ENCODE measurements at places on chromosomes 1 and 21.

DNA sequence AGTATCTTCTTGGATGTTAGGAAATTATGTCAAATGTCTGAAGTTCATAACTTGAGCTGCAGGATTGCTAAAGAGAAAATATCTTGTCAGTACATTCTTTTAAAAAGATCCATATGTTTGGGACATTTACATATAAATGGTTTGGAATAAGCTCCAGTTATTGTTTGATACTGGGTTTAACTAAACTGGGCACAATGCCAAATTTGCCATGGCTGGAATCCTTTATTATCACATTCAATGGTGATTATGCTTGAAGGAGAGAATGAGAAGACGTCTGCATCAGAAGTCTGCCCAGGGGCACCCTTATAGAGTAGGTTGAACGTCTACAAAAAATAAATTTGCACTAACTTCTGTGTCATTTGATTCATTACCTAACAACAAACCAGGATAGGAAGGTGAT, 652.5 kb downstream of the AMY1C start:
- no peak for DNase-seq

DNA sequence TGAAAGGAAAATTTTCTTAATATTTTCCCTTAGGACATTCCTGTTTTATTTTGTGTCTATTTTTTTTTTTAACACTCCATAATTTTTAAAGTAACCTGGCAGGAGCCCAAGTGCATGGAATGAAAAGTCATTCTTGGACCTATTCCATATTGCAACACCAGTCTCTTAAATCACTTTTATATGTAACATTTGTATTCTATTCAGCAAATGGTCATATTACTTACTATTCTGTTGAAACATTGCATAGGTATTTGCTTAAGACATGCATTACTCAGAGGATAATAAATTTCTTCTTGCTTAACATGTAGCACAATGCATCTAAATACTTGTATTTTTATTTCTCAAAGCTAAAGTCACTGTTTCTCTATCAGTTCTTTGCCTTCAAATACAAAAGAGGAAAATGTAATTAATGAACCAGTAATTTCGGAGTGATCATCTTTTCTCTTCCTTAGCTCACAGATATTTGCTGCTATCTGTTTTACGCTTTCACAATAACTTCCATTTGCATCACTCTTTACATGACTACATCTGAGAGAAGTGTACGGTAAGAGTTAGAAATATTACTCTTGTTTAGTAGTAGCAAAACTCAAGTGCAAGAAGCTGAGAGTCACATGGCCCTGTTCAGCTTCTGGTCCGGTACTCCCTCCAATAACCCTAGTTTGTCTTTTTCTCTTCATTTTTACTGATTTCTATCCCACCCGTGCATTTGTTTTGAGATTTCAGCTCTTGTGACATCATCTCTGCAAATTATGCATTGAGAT, 394.8 kb downstream of the USP25 start:
- DNase-seq, result no peak

DNA sequence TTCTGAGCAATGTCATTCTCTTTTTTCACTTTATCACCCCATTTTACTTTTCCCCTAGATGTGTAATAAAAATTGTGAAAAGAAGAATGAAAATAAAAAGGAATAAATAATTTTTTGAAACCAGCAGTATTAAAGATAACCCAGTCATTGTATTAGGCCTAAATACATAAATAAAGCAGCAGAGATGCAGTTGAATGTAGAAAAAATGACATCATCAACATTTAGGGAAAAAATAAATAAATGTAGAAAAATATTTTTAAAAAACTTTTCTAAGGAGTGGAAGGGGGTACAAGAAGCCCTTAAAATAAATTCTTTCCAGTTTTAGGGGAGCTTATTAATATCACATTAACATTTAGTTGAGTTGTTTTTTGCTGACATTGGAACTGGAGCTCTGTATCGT, 15.3 kb upstream of the ENAH start:
- no peak for DNase-seq

GRCh38 chr1:85494074-85494903, 29.3 kb upstream of the DDAH1 start:
- DNase-seq, result no peak

DNA sequence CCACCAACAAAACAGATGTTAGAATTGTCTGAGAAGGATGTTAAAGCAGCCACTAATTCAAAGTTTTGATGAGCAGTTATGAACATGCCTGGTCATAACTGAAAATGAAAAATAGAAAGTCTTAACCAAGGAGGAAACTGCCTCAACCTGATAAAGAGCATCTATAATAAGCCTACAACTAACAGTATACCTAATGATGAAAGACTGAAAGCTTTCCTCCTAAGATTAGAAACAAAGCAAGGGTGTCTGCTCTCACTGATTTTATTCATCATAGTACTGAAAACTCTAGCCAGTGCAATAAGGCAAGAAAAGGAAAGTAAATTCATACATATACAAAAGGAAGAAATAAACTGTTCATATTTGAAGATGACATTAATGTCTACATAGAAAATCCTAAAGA, 82.0 kb downstream of the KCNK1 start:
- DNase-seq, result no peak

DNA sequence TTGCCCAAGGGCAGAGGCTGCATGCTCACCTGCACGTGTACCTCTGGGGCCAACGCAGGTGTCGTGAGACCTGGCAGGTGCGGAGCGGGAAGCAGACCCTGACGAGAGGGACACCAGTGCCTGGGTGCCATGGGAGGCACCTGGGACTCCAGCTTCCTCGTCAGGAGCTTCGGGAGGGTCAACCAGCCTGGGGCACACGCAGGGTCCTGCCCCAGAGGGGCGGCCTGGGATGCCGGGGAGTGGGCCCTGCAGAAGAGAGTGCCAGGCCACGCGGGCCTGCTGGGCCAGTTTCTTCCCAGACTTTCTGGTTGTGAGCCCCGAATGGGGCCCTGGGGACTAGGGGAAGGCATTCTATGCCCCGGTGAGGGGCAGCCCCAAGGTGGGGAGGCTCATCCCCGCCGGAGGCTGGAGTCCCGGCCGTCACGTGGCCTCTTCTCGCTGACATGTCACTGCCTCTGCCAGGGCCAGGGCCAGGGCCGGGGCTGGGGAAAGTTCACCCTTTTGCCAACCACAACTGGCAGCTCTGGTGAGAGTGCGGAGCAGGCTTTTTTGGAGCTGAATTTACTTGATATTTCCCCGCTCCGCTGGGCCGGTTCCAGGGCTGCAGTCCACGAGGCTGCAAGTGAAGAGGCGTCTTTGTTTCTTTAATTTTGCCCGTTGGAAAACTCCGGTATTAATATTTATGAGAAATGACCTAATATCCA, 38.5 kb upstream of the ACTRT2 start:
- no peak for DNase-seq

- DNase-seq, result no peak
Measured at GRCh38 chr1:203517426-203518110, 23.6 kb downstream of the OPTC start.

GRCh38 chr1:25843483-25843882, 15.8 kb downstream of the AUNIP start:
- DNase-seq, result no peak

DNA sequence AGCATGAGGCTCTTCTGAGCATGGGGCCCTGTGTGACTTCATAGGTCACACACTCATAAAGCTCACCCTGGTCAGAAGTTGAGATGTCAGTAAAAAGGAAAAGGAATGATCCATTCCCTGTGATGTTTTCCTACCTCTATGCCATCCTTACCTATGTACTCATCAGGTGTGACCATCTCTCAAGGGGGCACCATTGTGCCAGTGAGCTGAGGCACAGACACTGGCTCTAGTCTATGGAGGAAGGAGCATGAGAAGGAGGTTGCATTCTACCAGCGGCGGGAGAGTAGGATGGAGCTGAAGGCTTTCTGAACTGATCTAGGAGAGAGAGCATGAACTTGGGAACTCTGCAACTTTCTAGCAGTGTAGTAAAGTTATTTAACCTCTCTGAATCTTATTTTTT, 65.8 kb upstream of the RGL1 start:
- DNase-seq, result no peak

DNA sequence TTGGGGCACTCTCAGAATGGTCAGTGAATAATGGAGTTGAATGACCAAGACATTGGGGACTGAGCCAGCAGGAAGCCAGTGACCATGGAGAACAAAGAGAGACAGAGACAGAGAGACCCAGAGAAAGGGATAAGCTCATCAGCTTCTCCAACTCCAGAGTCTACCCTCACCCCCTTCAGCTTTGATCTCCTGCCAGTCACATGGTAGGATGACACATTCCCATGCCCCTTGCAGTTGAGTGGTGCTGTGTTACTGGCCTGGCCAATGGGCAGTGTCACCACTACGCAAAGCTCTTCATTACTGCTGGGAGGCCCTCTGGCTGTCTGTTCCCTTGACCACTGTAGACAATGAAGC, 643.5 kb downstream of the AJAP1 start:
- DNase-seq, result no peak

DNA sequence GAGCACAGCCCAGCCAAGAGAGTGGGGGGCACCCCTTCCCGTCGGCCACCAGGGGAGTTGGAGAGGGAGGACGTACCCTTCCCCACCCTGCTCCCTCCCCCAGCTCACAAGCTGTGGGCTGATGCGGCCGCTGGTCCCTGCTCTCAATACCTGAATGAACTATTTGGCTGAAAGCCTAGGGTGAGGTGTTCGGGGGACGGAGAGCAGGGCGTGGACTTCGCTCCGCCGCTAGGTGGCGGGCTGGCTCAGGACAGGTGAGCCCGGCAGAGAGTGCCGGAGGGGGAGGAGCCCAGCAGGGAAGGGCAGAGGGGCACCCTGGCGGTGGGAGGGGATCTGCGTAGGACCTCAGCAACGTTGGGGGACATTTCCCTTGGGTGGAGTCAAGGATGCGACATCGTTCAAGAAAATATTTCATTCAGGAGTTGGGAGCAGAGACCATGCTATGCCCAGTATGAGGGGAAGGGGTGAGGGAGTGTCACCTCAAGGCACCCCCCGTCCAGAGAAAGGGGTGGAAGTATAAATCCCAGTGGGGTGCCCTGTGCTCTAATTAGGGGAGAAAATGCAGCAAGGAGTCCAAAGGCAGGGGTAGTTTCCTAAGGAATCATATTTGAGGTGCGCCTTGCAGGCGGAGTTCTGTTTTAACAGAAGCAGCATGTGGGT, 12.0 kb upstream of the RHBG start:
- DNase-seq, result peak; percentile 44

- DNase-seq, result no peak
Measured at GRCh38 chr1:4393191-4393590, 261.2 kb upstream of the AJAP1 start.

GRCh38 chr1:38026592-38027200, 14.2 kb downstream of the UTP11 start:
- no peak for DNase-seq

DNA sequence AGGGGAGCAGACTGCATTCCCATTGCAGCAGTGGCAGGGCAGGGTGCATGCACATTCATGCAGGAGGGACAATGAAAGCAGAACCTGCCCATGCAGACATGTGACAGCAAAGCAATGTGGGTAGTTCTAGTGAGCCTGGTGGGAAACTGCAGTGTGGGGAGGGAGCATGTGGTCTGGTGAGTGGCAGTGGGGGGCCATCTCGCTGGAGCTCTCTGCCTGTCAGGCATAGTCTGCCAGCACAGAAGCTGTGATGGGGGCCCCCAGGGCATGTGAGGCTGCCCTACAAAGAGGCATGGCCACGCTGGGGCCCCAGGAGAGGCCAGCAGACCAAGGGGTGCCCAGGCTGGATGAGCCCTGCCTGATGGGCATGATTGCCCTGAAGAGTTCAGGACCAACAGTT, 579.7 kb downstream of the PTPRC start:
- DNase-seq, result no peak

- no peak for DNase-seq
Measured at GRCh38 chr21:27047283-27047657, 80.4 kb upstream of the ADAMTS5 start.

- no peak for DNase-seq
Measured at GRCh38 chr1:186703209-186703766, 23.1 kb upstream of the PTGS2 start.

GRCh38 chr1:89657886-89658285, 25.0 kb downstream of the LRRC8C start:
- no peak for DNase-seq

- no peak for DNase-seq
Measured at GRCh38 chr1:9281908-9282695, 10.6 kb upstream of the SPSB1 start.

GRCh38 chr1:6105218-6105679, 59.6 kb downstream of the KCNAB2 start:
- no peak for DNase-seq

GRCh38 chr1:212916481-212917133, 33.7 kb upstream of the VASH2 start:
- no peak for DNase-seq

DNA sequence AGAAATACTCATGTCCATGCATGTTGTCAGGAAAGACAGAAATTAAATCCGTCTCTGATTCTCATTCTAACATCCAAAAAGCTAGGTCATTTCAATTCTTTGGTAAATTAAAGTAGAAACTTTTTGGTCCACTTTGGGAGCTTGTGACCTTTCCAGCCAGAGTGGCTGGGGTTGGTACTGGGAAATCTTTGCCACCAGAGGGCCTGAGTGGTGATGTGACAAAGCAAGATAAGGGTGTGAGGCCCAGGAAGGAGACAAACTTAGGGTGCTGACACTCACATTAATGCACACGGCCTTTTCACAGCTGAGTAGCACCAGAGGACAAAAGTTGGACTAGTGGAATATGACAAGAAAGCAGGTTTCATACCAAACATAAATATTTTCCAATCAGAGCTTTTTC, 144.3 kb downstream of the DNM3 start:
- no peak for DNase-seq

- DNase-seq, result no peak
Measured at GRCh38 chr1:223052931-223053330, 90.1 kb downstream of the TLR5 start.

GRCh38 chr1:41465741-41466140, 18.7 kb downstream of the EDN2 start:
- no peak for DNase-seq

GRCh38 chr1:22476566-22476965, 24.9 kb downstream of the ZBTB40 start:
- DNase-seq, result no peak

- no peak for DNase-seq
Measured at GRCh38 chr1:182046763-182047162, 14.7 kb downstream of the ZNF648 start.

Measured in stimulated activated CD8-positive, alpha-beta memory T cell treated with anti-CD3 and anti-CD28 coated beads, Interleukin-4, amount 100 ng/mL, for 24 hours (primary cell).